ENCODE measurements at places on chromosomes 1 and 21.

GRCh38 chr1:111834956-111835355, 79.3 kb downstream of the DDX20 start:
- DNase-seq: no peak

GRCh38 chr1:40944326-40944725, 35.2 kb upstream of the CTPS1 start:
- DNase-seq: no peak

- no peak for DNase-seq
Measured at GRCh38 chr1:147771226-147772125, 11.1 kb upstream of the GJA5 start.

DNA sequence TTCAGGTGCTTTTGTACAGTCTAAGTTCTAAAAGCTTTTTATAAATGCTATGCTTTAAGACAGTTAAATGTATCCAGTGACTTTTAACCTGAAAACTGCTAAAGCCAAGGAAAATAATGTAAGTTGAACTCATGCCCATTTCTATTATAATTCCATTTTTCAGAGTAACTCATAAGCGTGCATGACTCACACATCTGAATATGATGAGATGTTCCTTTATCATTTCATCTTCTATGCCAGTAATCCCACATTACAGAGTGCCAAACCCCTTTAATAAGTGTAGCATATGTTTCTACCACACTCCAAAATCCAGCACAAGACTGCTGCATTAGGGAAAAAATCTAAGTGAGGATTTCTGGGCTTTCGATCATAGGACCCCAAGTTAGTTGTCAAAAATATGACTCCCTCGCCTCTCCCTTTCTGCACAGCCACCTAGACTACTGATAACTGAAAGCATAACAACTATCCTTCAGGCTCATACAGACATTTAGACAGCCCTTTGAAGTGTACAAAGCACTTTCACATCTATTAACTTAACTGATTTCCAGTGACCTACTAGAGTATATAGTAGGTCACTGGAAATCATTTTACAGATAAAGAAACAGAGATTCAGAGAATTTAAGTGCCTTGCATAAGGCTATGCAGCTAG, 45.3 kb downstream of the JAK1 start:
- no peak for DNase-seq

DNA sequence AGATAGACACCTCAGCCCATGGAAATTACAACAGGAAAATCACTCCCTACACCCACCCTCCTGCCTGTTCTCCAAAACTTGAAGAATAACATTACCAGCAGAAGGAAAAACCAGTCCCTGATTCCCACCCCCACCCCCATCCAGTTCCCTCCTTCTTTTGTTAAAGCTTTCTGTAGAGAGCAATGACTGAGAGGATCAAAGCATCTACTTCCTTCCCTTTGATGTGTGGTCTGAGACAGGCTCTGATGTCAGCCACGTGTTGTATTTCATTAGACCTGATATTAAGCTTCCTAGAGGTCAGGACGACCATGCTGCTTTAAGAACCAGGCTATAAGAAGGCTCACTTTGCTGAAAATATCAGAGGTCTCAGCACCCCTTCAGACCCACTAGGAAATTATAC, 73.9 kb upstream of the HAO2 start:
- DNase-seq: no peak

- no peak for DNase-seq
Measured at GRCh38 chr1:145690587-145691558, 16.3 kb downstream of the PDZK1 start.

DNA sequence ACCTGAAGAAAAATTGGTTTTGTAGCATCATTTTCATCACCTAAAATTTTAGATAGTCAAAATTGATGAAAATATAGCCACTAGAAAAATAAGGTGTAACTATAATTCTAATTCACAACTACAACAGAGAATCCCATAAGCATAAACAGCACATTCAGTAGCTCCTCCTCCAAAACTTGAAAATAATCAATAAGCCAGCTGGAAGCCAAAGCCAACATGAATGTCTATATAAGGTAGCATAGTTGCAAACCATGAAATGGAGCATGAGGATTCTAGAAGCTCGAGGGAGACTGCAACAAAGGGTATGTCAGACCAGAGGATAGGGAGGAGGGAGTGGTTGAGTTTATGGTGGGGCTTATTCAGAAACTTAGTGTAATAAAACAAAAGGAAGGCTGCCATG, 22.4 kb downstream of the ACBD3 start:
- peak; percentile 2 for DNase-seq

DNA sequence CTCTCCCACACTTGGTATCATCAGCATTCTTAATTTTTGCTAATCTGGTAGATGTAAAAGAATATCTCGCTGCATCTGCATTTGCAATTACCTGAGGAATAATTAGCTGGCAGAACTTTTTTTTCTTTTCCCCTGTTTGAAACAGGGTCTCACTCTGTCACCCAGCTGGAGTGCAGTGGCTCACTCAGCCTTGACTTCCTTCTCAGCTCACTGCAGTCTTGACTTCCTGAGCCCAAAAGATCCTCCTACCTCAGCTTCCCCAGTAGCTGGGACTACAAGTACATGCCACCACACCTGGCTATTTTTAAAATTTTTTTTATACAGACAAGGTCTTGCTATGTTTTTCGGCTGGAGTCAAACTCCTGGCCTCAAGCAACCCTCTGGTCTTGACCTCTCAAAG, 35.4 kb upstream of the ENAH start:
- no peak for DNase-seq

GRCh38 chr1:88784551-88784950, 100.5 kb downstream of the PKN2 start:
- no peak for DNase-seq

- peak; percentile 86 for DNase-seq
Measured at GRCh38 chr1:86774305-86775295, 70.2 kb downstream of the SH3GLB1 start.

DNA sequence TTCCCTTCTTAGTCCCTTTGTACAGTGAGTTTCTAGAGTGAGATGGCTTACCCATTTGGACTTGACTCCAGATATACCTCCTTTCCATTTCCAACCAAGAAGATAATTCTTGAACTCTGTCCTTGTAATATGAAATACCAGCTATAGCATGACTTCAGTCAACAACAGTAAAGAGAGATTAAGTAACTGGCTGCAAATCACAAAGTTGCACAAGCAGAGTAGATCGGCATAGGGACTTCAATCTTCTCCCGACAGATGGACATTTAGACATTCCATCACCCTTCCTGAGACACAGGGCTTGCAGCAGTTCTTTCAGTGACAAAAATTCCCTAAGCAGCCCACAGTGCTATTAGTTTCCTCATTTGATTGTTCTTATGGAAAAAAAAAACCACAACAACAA, 44.6 kb downstream of the JAK1 start:
- DNase-seq: no peak

- DNase-seq: no peak
Measured at GRCh38 chr1:200873116-200873670, 412 bp downstream of the GPR25 start.

- no peak for DNase-seq
Measured at GRCh38 chr1:27499142-27499541, 9.2 kb upstream of the WASF2 start.

GRCh38 chr1:200073286-200073637, 45.8 kb downstream of the NR5A2 start:
- no peak for DNase-seq

DNA sequence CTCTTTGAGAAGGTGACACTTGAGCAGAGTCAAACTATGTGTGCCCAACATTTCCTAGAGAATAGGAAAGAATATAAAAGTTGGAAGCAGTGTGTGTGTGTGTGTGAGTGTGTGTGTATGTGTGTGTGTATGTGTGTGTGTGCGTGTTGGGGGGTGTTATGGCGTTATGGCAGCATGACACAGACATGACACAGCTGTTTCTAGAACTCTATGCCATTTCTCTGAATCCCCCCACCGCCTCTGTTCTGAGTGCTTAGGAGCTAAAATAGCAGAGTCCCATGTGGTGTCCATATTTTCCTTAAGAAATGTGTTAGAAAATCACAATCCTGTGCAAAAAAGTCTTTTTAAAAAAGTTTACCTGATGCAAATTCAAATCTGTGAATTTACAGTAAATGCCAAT, 556.1 kb downstream of the RWDD3 start:
- DNase-seq: no peak

GRCh38 chr1:11731691-11732283, 4.1 kb upstream of the AGTRAP start:
- DNase-seq: peak; percentile 6

- no peak for DNase-seq
Measured at GRCh38 chr21:38236232-38236631, 20.6 kb upstream of the KCNJ15 start.

DNA sequence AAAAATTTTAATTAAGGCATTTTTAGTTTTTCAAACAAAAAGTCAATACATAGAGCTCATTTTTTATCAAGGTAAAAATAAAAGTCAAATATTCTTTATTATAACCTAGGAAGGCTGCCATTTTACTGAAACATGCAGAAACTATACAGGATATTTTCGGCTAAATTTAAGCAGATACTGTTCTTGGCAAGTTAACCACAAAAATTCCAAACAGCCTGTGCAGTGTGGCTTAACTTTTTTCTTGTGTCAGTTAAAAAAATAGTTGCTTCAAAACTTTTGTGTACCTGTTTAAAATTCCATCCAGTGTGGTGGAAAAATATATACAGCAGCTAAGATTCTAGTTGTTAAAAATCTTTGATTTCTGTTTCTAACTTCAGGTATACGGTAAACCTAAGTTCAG, 135.0 kb downstream of the ATP5PO start:
- DNase-seq: no peak

DNA sequence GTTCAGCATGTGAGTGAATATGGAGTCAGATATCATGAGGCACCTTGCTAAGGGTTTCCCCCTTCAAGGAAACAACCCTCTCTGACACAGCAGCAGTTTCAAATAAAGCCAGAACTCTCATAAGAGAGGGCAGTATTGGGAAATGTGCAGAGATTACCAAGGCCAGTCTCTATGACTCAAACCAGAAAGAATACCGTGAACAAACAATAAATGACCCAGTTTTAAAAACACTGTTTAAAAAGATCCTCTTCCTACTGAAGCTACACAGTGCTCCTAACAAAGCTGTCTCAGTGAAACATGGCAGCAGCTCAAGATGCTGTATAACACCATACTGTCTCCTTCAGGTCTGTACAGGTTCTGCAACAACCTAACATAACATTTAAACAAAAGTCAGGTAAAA, 102.6 kb downstream of the KIAA0319L start:
- no peak for DNase-seq

- DNase-seq: peak; percentile 3
Measured at GRCh38 chr1:194813096-194813495, 1626.7 kb upstream of the B3GALT2 start.

GRCh38 chr21:19029816-19030215, 626.2 kb upstream of the TMPRSS15 start:
- no peak for DNase-seq

DNA sequence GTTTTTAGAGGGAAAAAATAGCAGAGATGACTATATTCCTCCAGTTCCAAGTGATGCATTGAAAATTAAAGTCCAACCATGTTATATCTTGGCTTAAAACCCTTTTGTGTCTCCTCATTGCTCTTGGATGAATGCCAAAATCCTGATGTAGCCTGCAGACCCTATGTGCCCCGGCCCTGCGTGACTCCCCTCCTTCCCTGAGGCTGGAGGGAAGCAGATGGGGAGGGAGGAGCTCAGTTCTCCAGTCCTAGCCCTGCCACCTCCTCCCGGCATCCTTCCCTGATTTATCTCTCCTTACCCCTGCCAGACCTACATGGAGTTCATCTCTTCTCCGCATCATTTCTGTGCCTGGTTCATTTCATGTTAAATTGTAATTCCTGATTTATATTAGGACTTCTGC, 397.4 kb downstream of the PTPRU start:
- no peak for DNase-seq

DNA sequence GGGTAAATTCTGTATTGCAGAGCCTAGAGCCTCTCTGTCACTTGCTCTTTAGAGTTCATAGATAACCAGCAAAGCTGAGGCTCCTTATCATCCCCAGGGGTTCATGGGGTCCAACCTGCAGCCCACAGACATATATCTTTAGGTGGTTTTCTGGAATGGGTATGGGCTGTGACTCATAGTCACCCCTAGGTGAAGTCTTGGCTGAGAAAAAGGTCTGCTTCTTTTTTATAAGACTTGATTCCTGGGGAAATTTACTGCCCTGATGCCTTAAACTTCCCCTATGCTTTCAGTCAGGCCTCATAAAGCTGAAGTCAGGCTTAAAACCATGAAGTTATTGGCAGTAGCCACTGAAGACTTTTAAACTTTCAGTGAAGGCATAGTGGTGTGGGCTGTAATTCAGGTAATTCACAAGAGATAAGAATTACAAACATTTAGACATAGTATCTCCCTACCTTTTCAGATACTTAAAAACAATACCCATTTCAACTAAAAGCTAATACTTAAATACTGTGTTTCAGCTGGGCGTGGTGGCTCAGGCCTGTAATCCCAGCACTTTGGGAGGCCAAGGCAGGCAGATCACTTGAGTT, 46.8 kb downstream of the MACO1 start:
- no peak for DNase-seq

GRCh38 chr1:8097077-8097799, 71.1 kb upstream of the ERRFI1 start:
- peak; percentile 60 for DNase-seq

DNA sequence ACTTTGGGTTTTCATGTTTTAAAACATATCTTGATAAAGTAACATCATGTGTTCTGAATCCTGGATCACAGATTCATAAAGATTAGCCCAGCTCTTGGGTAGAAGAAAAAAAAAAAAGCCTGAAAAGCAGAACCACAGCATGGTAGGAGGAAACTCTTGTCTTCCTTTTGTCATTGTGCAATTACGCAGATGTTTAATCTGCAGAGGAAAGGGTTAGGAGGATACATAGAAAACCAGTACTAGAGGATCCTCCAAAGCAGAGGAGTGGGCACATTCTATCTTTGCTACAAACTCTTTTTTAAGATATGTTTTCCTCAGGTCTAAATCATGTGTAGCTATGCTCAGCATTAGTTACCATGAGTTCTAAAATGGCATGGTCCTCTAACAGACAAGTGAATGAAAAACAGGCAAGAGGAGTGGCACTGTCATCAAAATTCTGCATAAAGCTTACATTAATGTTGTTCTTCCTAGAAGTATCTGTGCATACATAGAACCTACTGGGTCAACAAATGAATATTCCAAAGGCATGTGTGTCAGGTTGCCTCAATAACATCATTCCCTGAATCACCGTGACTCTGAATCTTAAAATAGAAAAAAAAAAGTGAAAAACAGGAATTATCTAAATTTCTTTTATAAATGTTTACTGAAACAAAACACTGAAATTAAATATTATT, 107.0 kb downstream of the NME7 start:
- DNase-seq: no peak

- no peak for DNase-seq
Measured at GRCh38 chr1:210360852-210361477, 32.3 kb downstream of the HHAT start.

DNA sequence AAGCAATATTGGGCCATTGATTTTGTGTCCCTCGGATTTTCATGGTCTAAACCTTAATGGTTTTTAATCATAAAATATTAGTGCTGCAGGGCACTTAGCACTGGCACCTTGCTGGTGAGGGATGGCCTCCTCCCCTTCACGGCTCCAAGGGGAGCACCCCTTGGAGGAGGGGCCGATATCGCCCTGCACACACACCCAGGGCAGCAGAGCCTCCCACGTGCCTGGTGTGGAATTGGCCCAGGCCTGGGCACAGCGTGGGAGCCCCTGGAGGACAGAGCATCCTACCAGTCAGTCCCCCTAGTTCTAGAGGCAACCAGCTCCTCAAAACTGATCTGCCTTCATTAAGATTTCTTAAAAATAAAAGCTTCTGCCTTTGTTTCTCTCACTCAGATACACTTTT, 90.7 kb upstream of the CSF3R start:
- no peak for DNase-seq

GRCh38 chr1:89815611-89816010, 5.2 kb upstream of the LRRC8D start:
- DNase-seq: no peak
